ENCODE measurements at places on chromosomes 13 and 19.

GRCh38 chr19:28793391-28794168 is 419.4 kb downstream of the UQCRFS1 start:
- no peak for DNase-seq
- H3K36me3 ChIP-seq, result no peaks in the 10 kb centered on the region
- no peaks in the 10 kb centered on the region for H3K27me3 ChIP-seq
- no peak overlapping the region for H3K4me3 ChIP-seq

GRCh38 chr19:45768655-45768983 is 433 bp downstream of the SIX5 start:
- H3K4me1 ChIP-seq, result peaks cover 33% of the 10 kb centered on the region
- no peak for DNase-seq
- no peaks in the 10 kb centered on the region for H3K36me3 ChIP-seq

DNA sequence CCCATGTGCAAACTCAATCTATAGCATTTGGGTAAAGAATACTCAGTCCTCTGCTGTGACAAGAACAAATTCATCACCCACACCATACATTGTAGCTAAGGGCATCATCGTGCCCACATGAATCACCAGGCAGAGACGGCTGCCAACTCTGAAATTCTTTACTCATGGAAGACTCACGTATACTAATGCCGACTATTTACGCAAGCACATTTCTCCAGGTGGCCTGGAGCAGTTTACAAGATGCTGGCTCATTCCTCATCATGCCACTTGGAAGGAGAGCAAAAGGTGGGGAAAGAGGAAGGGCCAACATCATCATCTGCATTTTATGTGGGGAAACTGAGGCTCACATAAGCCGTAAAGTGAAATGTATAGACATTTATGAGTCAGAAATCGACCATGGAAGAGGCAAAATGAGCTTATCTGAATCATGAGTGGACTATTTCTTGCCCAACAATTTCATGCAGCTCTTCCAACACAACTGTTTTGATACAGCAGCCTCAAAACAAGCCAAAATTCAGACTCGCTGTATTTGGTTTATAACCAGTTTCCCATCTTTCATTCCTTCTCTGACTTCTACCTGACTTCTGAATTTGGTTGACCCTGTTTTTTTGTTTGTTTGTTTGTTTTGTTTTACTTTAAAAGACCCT is 213.9 kb upstream of the SERP2 start:
- no peak overlapping the region for H3K4me3 ChIP-seq
- H3K4me1 ChIP-seq, result peaks cover 9% of the 10 kb centered on the region
- no peak for DNase-seq
- H3K27ac ChIP-seq, result peak overlapping the region; percentile 66

GRCh38 chr13:97018029-97018819 is 23.9 kb upstream of the OXGR1 start:
- H3K27me3 ChIP-seq, result no peaks in the 10 kb centered on the region
- no peak overlapping the region for H3K27ac ChIP-seq
- no peak overlapping the region for H3K4me3 ChIP-seq
- DNase-seq, result no peak
- H3K4me1 ChIP-seq, result no peaks in the 10 kb centered on the region
- H3K36me3 ChIP-seq, result no peaks in the 10 kb centered on the region

- no peak overlapping the region for H3K27ac ChIP-seq
- H3K27me3 ChIP-seq, result no peaks in the 10 kb centered on the region
- H3K4me3 ChIP-seq, result no peak overlapping the region
- H3K4me1 ChIP-seq, result no peaks in the 10 kb centered on the region
- no peak for DNase-seq
- no peaks in the 10 kb centered on the region for H3K36me3 ChIP-seq
Observed at GRCh38 chr13:32840989-32841713, 175.1 kb upstream of the KL start.

GRCh38 chr19:38250821-38251563 is 5.2 kb downstream of the PPP1R14A start:
- H3K4me3 ChIP-seq, result no peak overlapping the region
- H3K27ac ChIP-seq, result peak overlapping the region; percentile 92
- no peaks in the 10 kb centered on the region for H3K36me3 ChIP-seq
- DNase-seq, result peak; percentile 87
- H3K27me3 ChIP-seq, result no peaks in the 10 kb centered on the region
- H3K4me1 ChIP-seq, result peaks cover 9% of the 10 kb centered on the region

- no peak overlapping the region for H3K27ac ChIP-seq
- H3K36me3 ChIP-seq, result no peaks in the 10 kb centered on the region
- H3K4me1 ChIP-seq, result no peaks in the 10 kb centered on the region
- no peaks in the 10 kb centered on the region for H3K27me3 ChIP-seq
- H3K4me3 ChIP-seq, result no peak overlapping the region
Observed at GRCh38 chr13:73542446-73542845, 483.6 kb downstream of the KLF5 start.

GRCh38 chr13:60572003-60572798 is 175.2 kb downstream of the TDRD3 start:
- H3K36me3 ChIP-seq, result no peaks in the 10 kb centered on the region
- no peak for DNase-seq
- no peaks in the 10 kb centered on the region for H3K27me3 ChIP-seq

- no peaks in the 10 kb centered on the region for H3K27me3 ChIP-seq
- no peak overlapping the region for H3K4me3 ChIP-seq
- H3K27ac ChIP-seq, result no peak overlapping the region
- no peaks in the 10 kb centered on the region for H3K36me3 ChIP-seq
- no peaks in the 10 kb centered on the region for H3K4me1 ChIP-seq
Observed at GRCh38 chr19:41112728-41113290, 1.4 kb upstream of the CYP2F1 start.

DNA sequence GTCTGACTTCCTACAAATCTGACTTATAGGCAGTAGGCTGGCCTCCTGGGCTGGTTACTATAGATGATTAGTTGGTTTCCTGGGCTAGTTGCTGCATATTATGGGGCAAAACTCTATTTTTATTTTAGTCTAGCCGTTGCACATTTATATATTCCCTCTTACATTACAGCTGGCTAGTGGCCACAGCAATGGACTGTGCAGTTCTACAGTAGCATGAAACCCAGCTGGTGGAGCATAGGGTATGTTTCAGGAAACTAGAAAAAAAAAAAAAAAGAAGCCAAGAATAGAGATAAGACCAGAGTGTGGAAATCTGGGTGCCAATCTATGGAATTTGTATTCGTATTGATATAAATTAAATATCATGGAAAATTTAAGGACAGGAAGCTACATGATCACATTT is 304.4 kb upstream of the NBEA start:
- DNase-seq, result no peak
- H3K4me3 ChIP-seq, result no peak overlapping the region
- H3K36me3 ChIP-seq, result no peaks in the 10 kb centered on the region
- no peak overlapping the region for H3K27ac ChIP-seq
- H3K4me1 ChIP-seq, result no peaks in the 10 kb centered on the region
- H3K27me3 ChIP-seq, result no peaks in the 10 kb centered on the region

DNA sequence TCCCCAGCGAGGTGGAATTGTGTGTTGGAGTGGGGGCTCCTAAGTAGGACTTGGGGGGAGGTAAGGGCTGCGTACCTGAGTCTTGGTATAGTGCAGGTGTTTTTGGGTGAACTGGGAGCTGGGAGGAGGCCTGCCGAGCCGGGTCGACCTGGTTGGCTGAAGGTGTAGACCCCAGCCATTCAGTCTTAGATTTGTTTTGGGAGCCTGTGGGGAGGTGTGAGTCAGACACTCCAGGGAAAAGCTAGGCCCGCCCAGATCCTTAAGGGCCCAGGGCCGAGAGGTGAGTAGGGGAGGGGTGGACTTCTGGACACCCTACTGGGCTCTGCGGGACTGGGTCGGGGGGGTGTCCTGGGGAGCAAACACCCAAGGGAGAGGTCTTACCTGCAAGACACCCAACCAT is 935 bp downstream of the CRB3 start:
- H3K36me3 ChIP-seq, result no peaks in the 10 kb centered on the region
- H3K4me3 ChIP-seq, result no peak overlapping the region
- DNase-seq, result no peak

GRCh38 chr19:14033946-14034345 is 2.4 kb downstream of the IL27RA start:
- no peak overlapping the region for H3K27ac ChIP-seq
- no peak for DNase-seq
- no peak overlapping the region for H3K4me3 ChIP-seq
- no peaks in the 10 kb centered on the region for H3K4me1 ChIP-seq
- H3K27me3 ChIP-seq, result no peaks in the 10 kb centered on the region
